ENCODE measurements at places on chromosomes 1 and 21.

GRCh38 chr1:226523646-226524406 is 24.7 kb upstream of the STUM start:
- no peak for DNase-seq

GRCh38 chr1:94993931-94994645 is 67.2 kb upstream of the CNN3 start:
- no peak for DNase-seq

DNA sequence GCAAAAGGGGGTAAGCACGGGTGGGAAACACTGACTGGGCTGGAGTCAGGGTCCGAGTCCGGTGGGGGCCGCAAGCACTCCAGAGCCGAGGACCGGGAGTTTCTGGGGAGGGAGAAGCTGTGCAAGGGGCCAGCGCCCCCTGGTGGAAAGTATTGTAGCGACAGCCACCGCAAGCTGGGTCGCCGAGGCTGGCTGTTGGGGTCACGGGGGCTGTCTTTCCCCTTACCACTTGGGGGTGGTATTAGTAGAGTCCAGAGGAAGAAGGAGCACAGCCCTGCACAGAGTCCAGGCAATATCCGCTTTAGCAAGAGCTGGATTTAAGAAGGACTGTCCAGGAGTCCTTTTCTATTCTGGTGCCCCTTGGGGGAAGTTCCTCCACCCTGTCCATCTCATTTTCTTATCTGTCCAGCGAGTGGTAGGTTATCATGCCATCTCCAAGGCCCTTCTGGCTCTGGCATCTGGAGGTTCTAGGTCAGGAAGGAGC is 17.9 kb upstream of the ETV3 start:
- DNase-seq, result peak; percentile 84

- DNase-seq, result no peak
These were observed 134.2 kb upstream of the SERTAD4 start for GRCh38 chr1:210098356-210098755.

DNA sequence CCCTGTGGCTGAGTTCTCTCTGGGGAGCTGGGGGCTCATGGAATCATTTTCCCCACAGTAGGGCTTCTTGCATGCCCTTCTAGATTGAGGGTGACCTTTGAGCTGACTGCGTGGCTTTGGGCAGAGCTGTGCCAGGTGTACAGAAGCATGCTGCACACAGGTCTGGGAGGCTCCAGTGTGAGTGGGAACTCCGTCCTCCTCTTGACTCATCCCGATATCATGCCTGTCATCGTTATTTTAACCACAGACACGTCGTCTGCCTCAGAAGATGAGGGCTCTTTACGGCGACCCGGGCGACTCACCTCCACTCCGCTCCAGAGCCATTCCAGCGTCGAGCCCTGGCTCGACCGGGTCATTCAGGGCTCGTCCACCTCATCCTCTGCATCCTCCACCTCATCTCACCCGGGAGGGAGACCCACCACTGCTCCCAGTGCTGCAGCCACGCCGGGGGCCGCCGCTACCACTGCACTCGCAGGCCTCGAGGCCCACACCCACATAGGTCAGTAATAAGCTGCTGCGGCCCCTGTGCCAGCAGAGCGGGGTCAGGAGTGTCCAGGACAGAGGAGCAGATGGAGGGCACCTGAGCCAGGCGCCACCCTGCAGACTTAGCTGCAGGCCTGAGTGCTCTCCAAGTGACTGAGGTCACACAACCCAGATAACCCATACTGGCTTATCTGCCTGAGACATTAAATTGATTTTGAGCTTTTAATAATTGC is 39.8 kb downstream of the DIP2A start:
- DNase-seq, result no peak

DNA sequence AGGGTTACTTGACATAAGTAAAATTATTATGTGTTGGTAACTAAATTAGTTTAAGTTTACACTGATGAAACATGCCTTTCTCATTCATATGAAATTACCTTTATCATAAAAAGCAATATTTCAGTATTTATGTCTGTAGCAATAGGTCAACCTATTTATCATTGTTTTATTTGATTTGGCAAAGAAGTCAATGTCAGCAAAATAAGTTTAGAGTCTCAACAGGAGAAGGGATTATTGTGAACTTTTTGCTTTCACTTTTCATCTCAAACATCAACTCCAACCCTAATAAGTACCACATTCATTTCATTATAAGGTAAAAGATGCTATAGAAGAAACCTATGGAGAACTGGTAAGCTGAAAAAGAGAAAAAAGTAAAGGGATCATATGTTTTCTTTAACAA is 1015.4 kb upstream of the ADGRL4 start:
- DNase-seq, result no peak
